ENCODE measurements at places on chromosomes 6 and 20.

- no peak for DNase-seq
These were observed 79.1 kb downstream of the SNAP25 start for GRCh38 chr20:10297684-10298240.

DNA sequence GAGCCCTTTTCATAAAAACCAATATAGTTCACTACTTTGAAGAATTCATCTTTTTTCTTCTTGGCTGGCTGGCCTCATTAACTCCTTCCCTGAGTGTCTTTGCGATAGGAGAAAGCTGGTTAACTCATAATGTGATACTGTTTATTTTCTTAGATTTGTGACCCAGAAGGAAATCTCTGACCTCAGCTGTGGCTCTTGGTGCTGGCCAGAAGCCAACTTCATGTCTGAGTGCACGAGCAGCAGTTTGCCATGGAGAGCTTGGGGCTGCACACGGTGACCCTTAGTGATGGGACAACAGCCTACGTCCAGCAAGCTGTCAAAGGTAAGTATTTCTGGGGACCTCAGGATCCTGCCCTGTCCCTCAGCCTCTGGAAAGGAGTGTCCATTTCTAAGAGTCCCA is 16.7 kb upstream of the DEF6 start:
- no peak for DNase-seq

DNA sequence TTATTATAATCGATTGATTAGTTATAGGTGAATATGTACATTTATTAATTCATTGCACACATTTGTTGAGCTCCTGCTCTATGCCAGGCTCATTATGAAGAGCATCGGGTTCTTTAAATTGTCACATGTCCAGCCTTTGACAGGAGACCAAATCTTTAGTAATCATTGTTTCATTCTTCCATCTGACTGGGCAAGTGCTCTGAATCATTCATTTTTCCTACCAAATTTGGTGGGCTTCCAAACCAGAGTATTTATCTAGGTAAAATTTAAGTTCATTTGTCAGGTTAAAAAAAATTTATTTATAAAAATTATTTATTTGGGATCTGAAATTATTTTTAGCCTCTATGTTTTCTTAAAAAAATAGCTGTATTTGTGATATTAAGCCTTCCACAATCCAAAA is 404.9 kb upstream of the MMS22L start:
- DNase-seq = no peak

GRCh38 chr20:55354720-55355119 is 650.6 kb downstream of the CBLN4 start:
- DNase-seq = no peak

DNA sequence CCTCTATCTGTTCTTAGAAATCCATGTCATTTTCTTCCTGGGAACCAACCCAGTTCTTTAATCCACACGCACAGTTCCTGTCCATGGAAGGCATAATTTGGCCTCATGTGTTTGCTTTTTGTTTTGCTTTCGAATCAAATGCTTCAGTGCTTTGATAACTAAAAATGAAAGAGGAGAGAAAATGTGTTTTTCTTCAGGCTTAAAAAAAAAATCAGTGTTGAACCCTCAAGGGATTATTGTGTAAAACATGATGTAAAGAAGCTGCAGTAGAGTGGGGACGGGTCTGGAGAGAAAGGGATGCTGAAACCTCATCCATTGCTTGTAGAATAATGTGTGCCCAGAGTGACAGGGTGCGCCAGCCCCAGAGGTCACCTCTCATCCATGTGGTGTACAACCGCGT is 197.5 kb upstream of the JARID2 start:
- DNase-seq = no peak

Measured in activated gamma-delta T cell treated with anti-CD3 and anti-CD28 coated beads, Interleukin-2, amount 50 U/mL, for 16 hours (primary cell).